ENCODE measurements at places on chromosomes 11 and 22. TPM values are rescaled to one million over a fixed set of nuclear protein-coding genes. Genes with fewer than 3 reads are reported as not detected.

Gene KRTAP5-1
- not detected for total RNA-seq

Gene PIH1D2
- total RNA-seq = 0.50 TPM

Gene MARK2
- total RNA-seq = 17.6 TPM

Gene BET1L
- total RNA-seq = 51.6 TPM

Gene KIAA1671
- total RNA-seq = 7.3 TPM

GRCh38 chr11:109512249-109512648 lies 90.3 kb downstream of the C11orf87 start:
- H3K27ac ChIP-seq = no peak overlapping the region
- H3K4me3 ChIP-seq = no peak overlapping the region
- H3K4me1 ChIP-seq = no peaks in the 10 kb centered on the region
- no peak for DNase-seq
- H3K36me3 ChIP-seq = no peaks in the 10 kb centered on the region

DNA sequence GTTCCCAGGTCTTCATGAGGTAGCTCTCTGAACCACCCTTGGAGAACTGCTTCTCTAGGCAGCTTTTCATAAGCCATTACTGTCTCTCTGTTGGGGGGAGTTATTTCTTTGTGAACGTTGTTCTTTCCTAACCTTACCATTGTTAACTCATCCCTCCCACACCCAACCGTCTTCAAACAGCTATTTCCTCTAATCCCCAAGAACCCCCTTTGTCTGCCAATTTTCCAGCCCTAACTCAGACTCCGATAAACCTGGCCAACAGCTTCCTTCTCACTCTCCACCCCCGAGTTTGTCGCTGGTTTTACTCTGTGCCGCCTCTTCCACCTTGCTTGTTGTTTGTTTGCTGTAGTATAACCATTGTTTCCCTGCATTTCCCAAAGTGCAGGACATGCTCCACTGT lies 131.5 kb downstream of the CCDC34 start:
- H3K36me3 ChIP-seq = no peaks in the 10 kb centered on the region
- H3K4me3 ChIP-seq = no peak overlapping the region
- no peak for DNase-seq
- no peaks in the 10 kb centered on the region for H3K4me1 ChIP-seq

DNA sequence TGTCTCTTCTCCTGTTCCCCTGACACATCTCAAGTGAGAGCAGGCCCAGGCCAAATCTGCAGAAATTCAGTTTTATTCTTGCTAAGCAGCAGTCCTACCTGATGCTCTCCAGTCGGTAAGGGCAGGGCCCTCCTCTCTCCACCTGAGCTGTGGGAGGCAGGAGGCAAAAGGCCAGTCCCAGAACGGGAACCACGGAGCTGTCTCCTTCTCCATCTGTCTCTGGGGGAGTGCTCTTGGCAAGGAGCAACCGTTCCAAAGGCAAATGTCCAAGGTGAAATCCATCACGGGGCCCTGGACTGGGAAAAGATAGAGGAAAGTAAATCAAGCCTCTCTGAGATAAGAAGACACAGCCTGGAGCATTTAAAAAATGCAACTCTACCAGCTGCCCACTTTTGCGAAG lies 65.2 kb upstream of the CDON start:
- H3K4me1 ChIP-seq = no peaks in the 10 kb centered on the region
- no peak overlapping the region for H3K27ac ChIP-seq
- no peaks in the 10 kb centered on the region for H3K36me3 ChIP-seq
- no peak overlapping the region for H3K4me3 ChIP-seq
- H3K27me3 ChIP-seq = no peaks in the 10 kb centered on the region

- peaks cover 17% of the 10 kb centered on the region for H3K4me1 ChIP-seq
- H3K27me3 ChIP-seq = no peaks in the 10 kb centered on the region
- no peak overlapping the region for H3K27ac ChIP-seq
These were observed 63.5 kb downstream of the BRD1 start for GRCh38 chr22:49764127-49764581.

Data from activated naive CD4-positive, alpha-beta T cell treated with anti-CD3 and anti-CD28 coated beads for 36 hours (primary cell).